T-helper 1 cell (primary cell): ENCODE measurements at places on chromosomes 16 and 17.

GRCh38 chr17:28950017-28950751 lies 1.1 kb downstream of the PHF12 start:
- DNase-seq = peak; percentile 50

GRCh38 chr16:4892361-4893102 lies 44.4 kb downstream of the PPL start:
- DNase-seq = no peak

- DNase-seq = no peak
These were observed 255.2 kb downstream of the CNTNAP4 start for GRCh38 chr16:76532188-76532973.

DNA sequence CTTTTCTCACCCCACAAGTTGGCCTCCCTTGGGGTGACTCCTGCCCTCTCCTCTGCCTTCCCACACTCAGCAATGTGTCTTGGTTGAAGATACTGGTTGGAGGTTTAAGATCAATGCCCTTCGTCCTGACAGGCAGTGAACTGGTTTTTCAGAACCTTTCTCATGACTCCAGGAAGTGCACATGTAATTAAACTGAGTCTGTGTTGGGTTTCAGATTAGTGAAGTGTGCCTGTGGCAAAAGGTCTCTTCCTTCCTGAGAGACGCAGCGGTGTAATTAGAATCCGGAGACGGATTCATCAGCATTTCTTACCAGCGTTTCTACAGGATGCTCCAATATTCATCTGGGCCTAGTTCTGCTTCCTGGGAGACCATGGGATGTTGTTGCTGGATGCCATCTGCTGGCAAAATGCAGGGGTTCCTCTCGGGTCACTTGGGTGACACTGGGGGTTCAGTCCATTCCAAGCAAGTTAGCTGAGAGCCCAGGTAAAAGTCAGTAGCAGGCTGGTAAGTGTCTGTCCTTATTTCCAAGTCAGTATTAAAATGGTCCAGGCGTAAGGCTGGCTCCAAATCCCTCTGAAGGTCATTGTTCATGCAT lies 233.3 kb downstream of the XYLT1 start:
- DNase-seq = no peak

DNA sequence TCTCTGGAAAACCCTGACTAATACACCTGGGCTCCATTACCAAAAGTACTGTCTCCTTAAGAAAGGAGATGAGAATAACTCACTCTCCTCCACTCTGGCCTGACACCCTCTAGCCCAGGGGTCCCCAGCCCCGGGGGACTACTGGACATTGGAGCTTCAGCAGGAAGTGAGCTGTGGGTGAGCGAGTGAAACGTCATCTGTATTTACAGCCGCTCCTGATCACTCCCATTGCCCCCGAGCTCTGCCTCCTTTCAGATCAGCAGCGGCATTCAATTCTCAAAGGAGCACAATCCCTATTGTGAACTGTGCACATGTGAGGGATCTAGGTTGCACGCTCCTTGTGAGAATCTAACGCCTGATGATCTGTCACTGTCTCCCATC lies 126.3 kb upstream of the TNRC6C start:
- DNase-seq = no peak

GRCh38 chr16:86761111-86762031 lies 183.0 kb downstream of the FOXL1 start:
- DNase-seq = peak; percentile 17

DNA sequence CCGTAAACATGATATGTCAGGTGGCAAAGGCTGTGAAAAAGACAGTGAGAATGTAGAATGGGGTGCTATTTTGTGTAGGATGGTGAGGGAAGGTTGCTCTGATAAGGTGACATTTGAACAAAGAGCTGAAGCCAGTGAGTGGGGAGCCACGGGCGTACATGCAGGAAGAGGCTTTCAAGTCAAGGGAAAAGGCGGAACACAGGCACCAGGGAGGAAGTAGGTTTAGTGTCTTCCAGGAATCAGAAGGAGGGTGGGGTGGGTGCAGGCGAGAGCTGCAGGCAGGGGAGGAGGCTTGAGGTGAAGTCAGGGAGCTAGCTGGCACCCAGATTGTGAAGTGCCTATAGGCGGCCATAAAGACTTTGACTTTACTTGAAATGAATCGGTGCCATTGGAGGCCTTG lies 14.1 kb downstream of the ZFP90 start:
- no peak for DNase-seq

DNA sequence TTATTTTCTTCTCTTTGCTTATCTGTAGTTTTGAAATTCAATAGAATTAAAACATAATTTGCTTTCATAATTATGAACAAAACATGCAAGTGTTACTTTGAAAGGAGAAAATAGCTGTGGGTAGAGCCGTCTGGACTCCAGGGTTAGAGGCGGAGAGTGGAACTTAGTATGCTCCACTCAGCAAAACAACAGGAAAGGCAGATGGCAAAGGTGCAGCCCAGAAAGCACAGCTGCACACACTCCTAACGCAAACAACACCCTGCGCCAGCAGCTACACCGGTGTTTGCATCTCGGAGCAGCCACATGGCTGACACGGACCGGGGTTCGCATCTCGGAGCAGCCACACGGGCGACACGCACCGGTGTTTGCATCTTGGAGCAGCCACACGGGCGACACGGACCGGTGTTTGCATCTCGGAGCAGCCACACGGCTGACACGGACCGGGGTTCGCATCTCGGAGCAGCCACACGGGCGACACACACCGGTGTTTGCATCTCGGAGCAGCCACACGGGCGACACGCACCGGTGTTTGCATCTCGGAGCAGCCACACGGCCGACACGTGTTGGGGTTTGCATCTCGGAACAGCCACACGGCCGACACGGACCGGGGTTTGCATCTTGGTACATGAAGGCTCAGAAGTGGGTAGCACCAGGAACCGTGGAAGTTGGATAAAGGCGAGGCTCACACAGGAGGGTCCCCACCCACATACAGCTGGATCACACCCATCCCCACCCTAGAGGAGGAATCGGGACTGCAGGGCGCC lies 12.2 kb upstream of the CAPN15 start:
- no peak for DNase-seq

GRCh38 chr17:3861761-3862681 lies 16.0 kb upstream of the NCBP3 start:
- no peak for DNase-seq

DNA sequence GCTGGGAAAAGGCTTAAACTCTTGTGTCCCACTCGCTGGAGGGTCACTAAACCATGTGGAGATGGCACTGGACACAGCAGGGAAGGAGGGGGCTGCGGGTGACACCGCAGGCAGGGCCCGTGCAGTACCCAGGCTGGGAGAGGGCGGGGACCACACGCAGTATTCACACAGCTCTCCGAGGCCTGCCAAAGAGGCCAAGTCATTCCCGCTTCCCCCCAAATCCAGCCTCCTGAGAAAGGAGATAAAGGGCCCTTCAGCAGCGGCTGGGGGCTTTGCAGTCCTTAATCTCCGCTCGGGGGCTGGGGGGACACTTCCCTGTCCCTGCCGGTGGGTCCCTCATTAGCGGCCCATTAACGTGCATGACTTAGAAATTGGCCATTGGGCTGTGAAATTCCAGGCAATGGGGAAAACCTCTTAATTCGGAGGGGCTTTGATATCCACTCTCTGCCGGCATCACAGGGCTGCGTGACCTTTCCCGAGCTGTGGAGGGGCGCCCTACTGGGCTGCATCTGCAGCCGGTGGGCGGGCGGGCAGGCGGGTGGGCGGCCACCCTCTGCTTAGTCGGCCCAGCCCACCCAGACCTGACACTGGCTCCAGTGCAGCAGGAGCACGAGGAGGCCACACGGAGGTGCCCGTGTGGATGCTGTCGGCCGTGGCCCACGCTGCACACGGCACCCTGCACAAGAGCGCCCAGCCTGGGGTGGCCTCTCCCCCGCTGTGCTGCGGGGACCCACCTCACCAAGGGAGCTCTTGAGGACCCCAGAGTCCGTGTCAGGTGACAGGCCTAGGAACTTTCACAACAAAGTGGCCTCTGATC lies 2.6 kb upstream of the SLC38A8 start:
- no peak for DNase-seq

- no peak for DNase-seq
These were observed 10.9 kb downstream of the LDAF1 start for GRCh38 chr16:21169249-21169981.

DNA sequence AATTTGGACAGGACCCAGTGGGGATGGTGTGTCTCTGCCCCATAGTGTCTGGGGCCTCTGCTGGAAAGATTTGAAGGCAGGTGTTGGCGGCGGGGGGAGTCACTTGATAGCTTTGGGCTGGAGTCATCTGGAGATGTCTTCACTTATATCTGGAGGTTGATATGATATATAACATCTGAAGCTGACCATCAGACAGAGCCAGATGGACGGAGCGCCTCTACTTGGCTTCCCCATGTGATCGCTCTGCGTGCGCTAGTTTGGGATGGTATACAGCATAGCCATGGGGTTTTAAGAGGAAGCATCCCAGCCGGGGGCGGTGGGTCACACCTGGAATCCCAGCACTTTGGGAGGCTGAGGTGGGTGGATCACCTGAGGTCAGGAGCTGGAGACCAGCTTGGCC lies 130.7 kb upstream of the NLRP1 start:
- no peak for DNase-seq

DNA sequence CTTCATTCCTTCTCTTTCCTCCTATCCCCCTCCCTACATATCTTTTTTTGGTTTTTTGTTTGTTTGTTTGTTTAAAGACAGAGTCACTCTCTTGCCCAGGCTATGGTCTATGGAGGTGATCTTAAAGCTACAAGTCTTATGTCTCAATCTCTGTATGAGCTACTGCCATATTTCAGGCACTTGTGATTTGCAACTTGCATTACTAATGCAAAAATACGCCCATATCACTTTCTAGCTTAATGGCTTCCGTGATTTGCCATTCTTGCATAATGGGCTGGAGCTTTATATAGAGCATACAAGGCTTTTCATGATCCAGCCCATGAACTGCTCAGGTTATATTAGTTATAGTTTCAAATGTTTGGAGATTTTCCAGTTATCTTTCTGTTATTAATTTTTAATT lies 7.5 kb downstream of the CFAP97D1 start:
- DNase-seq = no peak

GRCh38 chr17:82272495-82273326 lies 789 bp downstream of the CSNK1D start:
- peak; percentile 29 for DNase-seq
